Breast epithelium (tissue), 4 donors: ENCODE measurements at places on chromosomes 7 and 10. TPM values are rescaled to one million over a fixed set of nuclear protein-coding genes. Genes with fewer than 3 reads are reported as not detected.

ITGA8 gene
- 2.0 TPM for total RNA-seq

RASSF4 gene
- total RNA-seq, result 18.7 TPM

DNA sequence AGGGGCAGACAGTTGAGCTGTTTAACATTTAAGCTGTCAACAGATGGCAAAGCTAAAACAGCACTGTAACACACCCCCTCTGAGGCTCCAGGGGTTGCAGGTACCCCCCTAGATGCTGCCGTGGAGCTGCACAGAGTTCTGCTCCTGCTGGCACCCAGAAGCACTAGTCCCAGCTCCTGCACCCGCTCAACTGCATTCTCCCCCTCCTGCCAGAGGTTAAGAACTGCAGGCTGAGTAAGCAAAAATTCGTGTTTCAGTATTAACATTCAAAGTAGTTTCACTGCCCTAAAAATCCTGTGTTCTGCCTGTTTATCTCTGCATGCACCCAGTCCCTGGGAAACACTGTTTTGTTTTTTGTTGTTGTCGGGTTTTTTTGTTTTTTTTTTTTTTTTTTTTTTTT lies 790.8 kb upstream of the KCND2 start:
- DNase-seq, result no peak

SPAG6 gene
- total RNA-seq, result 4.9 TPM

DNA sequence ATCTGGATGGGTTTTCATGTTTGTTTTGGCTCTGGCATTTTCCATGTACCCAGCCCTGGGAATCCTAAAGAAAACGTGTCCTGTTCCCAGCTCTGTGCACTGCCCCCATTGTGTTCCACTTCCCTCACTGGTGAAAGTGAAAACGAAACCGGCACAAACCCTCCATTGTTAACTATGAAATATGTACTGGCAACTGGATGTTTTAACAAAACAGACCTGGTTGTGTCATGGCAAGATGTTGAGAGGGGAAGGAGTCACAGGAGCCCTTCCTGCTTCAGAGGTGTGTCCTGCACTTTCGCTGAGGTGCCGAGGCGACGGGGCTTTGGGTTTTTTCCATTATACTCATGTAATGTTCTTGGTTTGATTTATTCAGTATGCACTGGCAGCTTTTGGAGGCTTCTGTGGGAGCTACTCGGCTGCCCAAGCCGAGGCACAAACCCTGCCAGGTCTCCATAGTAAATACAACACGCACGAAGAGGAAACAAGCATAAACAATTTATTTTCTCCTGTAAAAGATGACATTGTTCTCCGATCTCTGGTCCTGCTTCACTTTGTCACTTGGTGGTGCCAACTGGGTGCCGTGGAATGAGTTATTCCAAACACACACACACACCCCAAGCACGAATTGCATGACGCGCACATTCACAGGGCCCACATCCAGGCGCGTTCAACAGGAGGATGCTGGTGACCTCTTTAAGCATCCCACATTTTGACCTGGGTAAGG lies 118.2 kb downstream of the CDK6 start:
- no peak for DNase-seq
